ENCODE measurements at places on chromosomes 3 and 15.

DNA sequence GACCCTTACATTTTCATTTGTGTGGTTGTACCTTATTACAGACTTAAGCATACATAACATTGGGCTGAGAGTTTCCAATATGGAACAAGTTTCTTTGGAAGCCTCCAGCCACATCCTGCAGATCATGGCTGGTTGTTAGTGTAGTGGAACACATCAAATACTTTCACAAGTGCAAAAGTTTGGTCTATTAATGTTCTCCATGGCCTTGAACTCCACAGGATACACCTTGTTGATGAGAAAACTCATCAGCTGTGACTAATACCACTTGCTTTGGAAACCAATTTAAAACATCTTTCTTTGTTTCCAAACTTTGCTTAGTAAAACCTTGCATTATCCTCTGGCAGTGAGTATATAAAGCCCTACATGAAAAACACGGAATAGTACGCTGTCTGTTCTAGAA, 46.1 kb downstream of the MYZAP start:
- ATAC-seq: no peak

DNA sequence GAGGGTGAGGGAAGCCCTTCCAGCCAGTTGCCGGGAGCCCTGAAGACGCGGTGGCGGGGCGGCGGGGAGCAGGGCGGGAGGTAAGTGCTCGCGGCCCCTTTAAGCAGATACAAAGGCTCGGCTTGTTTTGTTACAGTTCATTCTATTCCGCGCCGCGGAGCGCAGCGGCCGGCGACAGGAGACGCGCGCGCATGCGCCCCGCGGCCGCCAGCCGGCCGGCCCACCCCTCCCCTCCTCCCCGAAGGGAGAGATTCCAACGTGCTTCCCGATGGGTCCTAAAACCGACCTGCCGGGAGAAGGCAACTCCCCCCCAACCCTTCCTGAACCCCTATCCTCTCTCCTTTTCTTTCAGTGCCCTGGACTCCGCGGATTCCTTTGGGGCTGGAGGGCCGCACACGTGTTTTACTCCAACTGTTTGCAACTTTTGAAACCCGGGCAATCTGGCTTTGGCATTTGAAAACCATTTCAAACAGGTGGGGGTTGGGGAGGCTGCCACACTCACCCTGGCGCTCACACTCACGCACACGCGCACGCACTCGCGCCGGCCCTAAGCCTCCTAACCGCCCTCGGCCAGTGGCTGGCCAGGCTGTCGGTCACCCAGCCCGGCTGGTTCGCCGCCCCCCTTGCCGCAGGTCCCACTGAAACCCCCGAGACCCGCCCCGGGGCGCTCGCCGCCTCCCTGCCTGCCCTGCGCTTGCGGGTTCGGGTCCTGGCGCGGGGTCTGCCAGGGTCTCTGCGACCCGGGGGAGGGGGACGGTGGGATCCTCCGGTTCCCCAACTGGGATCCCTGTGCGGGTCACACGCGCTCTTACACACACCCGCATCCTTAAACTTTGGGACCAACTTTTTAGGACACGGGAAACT, at the start of gene MAGI1:
TSS of gene MAGI1 (minus strand) at position 193 of the 864 bp plus-strand sequence. CDS start 610 bp downstream, outside the sequence.
- peak; percentile 82 for ATAC-seq

GRCh38 chr15:27648359-27648758, 450.8 kb downstream of the OCA2 start:
- no peak for ATAC-seq

DNA sequence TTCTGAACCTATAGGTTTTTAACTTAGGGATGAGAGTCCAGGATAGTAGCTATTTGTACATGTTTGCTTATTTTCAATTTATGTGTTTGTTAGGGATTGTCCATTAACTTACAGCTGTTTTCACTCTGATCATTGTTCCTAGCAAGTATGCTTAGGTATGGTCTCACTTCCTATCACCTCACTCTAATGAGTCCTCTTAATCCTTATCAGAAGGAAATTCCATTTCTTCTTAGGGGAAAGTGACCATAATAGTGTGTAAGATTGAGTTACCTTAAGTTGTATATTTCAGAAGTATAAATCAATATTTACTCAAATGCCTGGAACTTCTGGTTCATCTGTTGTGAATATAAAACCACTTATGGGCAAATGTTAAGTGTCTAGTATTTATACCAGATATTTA, 53.0 kb downstream of the PIAS1 start:
- no peak for ATAC-seq

DNA sequence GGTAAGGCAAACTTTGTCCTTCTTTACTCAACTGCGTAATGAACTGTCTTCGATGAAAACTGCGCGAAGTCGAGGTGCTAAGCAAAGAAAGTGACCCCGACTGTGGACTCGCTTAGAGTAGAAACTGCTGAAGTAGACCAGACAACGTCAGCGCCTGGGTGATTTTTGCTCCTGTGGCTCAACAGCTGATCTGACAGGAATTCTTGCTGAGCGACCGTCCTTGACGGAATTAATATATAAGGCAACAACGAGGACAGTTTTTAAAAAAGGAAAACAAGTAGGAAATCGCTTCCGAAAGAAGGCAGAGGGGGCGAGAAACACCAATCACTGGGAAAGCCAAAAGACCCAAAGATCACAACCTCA, 541 bp downstream of the RPS27L start:
- ATAC-seq: peak; percentile 29

GRCh38 chr15:94615688-94616087, 384.3 kb downstream of the MCTP2 start:
- no peak for ATAC-seq

GRCh38 chr3:99315896-99316295, 322.5 kb upstream of the COL8A1 start:
- ATAC-seq: no peak
